ENCODE measurements at places on chromosomes 3 and 15.

GRCh38 chr3:112027142-112027541 lies 7.4 kb upstream of the TMPRSS7 start:
- no peak overlapping the region for H3K27ac ChIP-seq
- no peaks in the 10 kb centered on the region for H3K27me3 ChIP-seq
- H3K36me3 ChIP-seq, result no peaks in the 10 kb centered on the region

- DNase-seq, result no peak
- H3K4me1 ChIP-seq, result no peaks in the 10 kb centered on the region
Measured at GRCh38 chr3:151214459-151214858, 11.4 kb upstream of the GPR171 start.

DNA sequence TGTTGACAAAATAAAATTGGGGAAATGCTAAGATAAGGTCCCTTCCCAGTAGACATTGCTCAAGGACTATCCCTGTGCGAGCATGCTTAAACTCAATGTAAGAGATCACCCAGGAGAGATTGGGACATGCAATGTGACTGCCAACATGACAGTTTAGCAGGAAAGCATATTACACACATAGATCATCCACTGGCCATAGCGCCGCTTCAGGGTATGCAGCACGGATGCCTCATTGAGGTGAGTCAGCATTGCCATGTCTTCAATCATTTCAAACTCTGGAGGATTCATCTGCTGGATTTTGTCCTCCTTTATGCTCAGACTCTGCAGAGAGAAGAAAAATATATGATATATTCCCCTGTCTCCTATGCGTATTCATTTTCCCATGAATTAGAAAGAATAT lies 8.9 kb downstream of the MYH15 start:
- DNase-seq, result no peak
- no peaks in the 10 kb centered on the region for H3K4me1 ChIP-seq
- no peaks in the 10 kb centered on the region for H3K36me3 ChIP-seq
- H3K27ac ChIP-seq, result no peak overlapping the region
- no peaks in the 10 kb centered on the region for H3K27me3 ChIP-seq
- H3K4me3 ChIP-seq, result no peak overlapping the region

GRCh38 chr3:25291481-25291905 lies 136.6 kb upstream of the RARB start:
- no peaks in the 10 kb centered on the region for H3K36me3 ChIP-seq
- H3K27me3 ChIP-seq, result no peaks in the 10 kb centered on the region
- H3K27ac ChIP-seq, result no peak overlapping the region
- no peak overlapping the region for H3K4me3 ChIP-seq

GRCh38 chr3:112778353-112778948 lies 68.2 kb downstream of the CD200R1L start:
- H3K36me3 ChIP-seq, result no peaks in the 10 kb centered on the region
- no peak overlapping the region for H3K4me3 ChIP-seq
- DNase-seq, result no peak
- H3K27me3 ChIP-seq, result no peaks in the 10 kb centered on the region
- no peak overlapping the region for H3K27ac ChIP-seq

DNA sequence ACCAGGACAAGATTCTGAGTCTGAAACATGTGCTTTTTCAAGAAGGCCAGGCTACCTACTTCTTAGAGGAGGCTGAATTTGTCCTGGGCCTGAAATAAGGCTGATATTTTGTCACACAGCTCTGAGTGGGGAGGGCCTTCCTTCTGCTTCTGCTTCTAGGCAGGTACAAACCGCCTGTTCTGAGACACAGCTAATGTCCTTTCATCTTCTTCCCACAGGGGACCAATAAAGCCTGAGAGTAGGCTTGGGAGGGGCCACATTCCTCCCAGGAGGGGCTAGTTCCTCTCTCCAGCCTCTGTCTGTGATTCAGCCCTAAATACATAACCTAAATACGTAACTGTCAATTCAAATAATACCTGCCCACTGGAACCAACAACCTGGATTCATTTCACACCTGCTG lies 34.8 kb downstream of the CRYGS start:
- no peak for DNase-seq
- no peaks in the 10 kb centered on the region for H3K36me3 ChIP-seq
- peaks cover 5% of the 10 kb centered on the region for H3K27me3 ChIP-seq
- H3K4me3 ChIP-seq, result no peak overlapping the region

DNA sequence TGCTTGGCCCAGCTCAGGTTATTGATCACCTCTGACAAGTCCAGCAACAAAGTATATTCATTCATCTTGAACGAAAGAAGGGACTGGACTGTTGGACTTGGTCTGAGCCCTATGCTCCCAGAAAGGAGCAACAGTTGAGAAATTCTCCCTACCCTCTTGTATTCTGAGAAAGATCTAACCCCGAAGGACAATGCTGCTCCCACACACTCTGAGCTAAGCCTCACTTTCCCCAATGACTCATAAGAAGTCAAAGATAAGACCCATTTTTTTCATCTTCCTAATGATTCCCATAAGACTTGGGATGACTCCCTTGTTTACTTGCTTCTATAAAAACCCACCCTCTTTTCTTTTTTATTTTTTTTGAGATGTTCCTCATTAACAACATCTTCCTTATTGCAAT lies 549.4 kb upstream of the MDFIC2 start:
- peak overlapping the region; percentile 77 for H3K27ac ChIP-seq
- H3K27me3 ChIP-seq, result no peaks in the 10 kb centered on the region
- H3K4me1 ChIP-seq, result no peaks in the 10 kb centered on the region
- DNase-seq, result no peak

DNA sequence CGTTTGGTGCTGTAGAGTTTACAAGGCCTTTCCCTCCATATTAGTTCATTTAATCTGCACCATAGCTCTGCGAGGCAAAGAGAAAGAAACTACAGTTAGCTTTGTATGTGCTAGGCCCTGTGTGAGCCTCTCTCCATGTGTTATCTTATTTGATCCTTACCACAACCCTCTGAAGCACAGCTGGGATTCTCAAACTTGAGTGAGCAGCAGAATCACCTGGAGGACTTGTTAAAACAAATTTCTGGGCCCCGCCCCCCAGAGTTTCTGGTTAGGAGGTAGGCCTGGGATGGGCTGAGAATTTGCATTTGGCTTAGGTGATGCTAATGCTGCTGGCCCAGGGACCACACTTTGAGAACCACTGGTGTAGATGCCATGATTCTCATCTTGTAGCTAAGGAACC lies 12.3 kb downstream of the CA12 start:
- no peaks in the 10 kb centered on the region for H3K27me3 ChIP-seq
- H3K4me1 ChIP-seq, result peaks cover 7% of the 10 kb centered on the region
- no peak for DNase-seq
- peak overlapping the region; percentile 86 for H3K27ac ChIP-seq
- no peaks in the 10 kb centered on the region for H3K36me3 ChIP-seq
- no peak overlapping the region for H3K4me3 ChIP-seq

DNA sequence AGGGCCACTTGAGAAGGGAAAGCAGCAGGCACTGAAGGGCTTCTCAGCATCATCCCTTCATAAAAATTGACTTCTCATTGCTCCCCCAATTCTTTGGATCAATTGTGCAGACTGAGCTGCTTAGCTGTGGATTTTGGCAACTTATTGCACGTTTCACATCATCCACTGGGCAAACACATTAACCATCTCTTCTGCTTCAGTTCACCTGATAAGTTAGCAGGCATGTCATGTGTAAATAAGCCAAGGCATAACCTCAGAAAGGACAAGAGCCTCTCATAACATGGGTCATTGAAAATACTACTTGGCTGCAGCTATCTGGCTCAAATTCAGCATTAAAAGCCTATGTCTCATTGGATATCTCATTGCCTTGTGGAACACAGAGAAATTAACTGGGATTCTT lies 366.5 kb downstream of the LRRC3B start:
- no peak for DNase-seq
- H3K27ac ChIP-seq, result no peak overlapping the region
- no peak overlapping the region for H3K4me3 ChIP-seq
- no peaks in the 10 kb centered on the region for H3K4me1 ChIP-seq
- H3K36me3 ChIP-seq, result no peaks in the 10 kb centered on the region
- H3K27me3 ChIP-seq, result no peaks in the 10 kb centered on the region

DNA sequence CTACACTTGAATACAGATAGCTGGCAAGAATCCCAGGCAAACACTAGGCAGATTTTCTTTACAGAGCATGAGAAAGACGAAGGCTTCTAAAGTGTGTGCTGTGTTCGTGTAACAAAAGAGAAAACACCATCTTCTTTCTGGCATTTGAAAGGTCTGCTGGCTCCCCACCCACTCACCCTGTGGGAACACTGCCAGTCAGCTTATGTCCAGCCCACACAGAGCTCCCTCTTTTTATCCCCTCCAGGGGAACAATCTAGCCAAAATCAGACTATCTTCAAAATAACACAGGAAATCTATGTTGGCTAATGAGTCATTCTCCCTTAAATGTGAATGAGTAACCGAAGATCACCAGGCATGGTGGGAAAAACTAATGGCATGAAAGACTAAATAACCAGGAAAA lies 45.6 kb upstream of the PAQR5 start:
- DNase-seq, result no peak
- H3K4me1 ChIP-seq, result no peaks in the 10 kb centered on the region
- peak overlapping the region; percentile 37 for H3K27ac ChIP-seq
- H3K27me3 ChIP-seq, result no peaks in the 10 kb centered on the region

GRCh38 chr15:31585240-31585639 lies 258.6 kb downstream of the KLF13 start:
- H3K4me3 ChIP-seq, result no peak overlapping the region
- H3K36me3 ChIP-seq, result no peaks in the 10 kb centered on the region
- H3K27ac ChIP-seq, result no peak overlapping the region
- H3K27me3 ChIP-seq, result no peaks in the 10 kb centered on the region
- no peak for DNase-seq

DNA sequence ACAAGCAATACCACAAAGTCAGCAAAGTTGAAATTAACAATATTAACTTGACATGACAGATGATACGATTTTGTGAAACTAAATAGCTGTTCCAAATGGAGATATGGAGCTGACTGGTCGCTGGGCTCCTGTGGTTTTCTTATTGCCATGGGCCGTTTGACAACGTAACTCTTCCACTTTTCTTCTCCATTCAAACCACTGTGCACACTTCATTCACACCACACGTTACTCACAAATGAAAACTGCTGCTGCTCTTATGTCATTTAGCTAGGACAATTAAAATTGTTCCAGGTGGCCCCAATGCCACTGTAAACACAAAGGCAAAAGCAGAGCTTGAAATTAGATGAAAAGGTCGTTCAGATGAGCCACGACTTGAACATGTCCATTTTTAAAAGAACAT lies 94.0 kb upstream of the VGLL4 start:
- no peak for DNase-seq
- H3K27me3 ChIP-seq, result no peaks in the 10 kb centered on the region
- H3K27ac ChIP-seq, result no peak overlapping the region
- no peak overlapping the region for H3K4me3 ChIP-seq
- no peaks in the 10 kb centered on the region for H3K4me1 ChIP-seq

DNA sequence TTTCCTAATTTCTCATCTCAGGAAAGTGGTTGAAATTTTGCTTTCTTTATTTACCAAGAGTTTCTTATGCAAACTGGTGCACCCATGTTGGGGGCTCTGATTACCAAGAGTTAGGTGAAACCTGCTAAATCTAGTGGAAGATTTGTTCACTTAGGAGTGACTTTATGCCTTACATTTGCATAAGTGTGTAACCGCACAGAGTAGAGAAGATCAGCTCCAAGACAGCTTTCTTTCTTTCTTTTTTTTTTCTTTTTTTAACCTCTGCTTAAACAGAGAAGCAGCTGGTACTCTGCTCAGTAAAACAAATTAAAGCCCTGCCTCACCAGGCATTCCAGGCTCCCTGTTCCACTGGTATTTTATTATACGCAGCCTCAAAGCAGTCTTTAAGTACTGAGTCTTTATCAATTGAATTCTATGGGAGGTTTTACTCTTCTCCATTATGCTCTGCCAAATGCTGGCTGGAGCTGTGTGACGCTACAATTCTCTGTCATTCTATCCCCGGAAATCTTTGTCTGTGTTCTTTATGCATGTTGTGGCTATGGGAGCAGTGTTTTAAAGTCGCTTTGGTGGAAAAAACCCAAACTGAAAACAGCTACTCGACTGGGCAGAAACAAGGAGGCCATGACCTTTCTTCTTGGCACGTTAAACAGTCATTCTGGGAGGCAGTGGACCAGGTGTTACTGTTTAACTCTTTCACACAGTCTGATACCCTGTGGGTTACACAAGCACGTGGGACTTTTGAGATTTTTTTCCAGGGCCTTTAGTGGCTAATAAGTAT lies 55.2 kb upstream of the GBE1 start:
- no peaks in the 10 kb centered on the region for H3K4me1 ChIP-seq
